Mesenchymal stem cell (in vitro differentiated cells and primary cell): ENCODE measurements at places on chromosomes 6 and 20.
A peak's percentile ranks its signal among the peaks of the same experiment; 100 is the strongest.

DNA sequence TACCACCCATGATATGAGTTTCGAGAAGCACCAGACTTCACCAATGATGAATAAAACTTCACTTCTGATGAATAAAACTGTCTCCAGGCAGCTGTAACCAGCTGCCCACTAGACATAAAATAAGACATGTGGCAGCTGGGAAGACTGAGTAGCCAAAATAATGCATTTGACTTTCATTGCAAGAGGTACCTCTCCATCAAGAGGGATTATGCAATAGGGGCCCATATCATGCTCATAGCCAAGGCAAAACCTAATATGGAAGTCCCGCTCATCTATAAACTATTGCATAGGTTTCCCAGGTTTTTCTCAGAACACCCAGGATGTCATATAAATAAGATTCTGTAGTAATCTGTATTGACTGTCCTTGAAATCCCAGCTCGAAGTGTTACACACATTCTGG, 155.5 kb downstream of the SIM1 start:
- DNase-seq: no peak

- DNase-seq: no peak
These were observed 556.9 kb downstream of the EPM2A start for GRCh38 chr6:145178391-145178790.

- no peak for DNase-seq
These were observed 6.9 kb downstream of the RPS21 start for GRCh38 chr20:62393830-62394229.

GRCh38 chr6:150324044-150324443, 44.8 kb upstream of the IYD start:
- no peak for DNase-seq

DNA sequence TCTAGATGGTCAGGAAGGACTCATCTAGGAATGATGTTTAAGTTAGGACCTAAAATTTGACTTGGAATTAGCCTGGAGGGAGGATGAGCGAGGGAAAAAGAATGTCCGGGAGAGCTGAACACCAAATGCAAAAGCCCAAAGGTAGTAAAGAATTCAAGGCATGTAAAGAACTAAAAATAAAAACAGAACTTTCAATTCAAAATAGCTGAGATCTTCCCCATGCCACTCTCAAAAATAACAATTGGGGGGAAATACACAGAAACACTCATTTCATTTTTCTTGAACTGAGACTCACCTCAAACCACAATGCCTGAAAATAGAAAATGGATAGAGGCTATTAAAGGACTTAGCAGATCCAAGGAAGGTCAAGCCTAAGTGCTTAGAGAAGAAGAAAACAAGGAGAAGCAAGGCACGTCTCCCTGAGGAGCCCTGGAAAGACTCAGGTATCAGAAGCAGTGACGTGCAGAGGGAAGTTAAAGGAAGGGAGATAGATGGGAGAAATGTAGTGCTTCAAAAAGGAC, 10.4 kb downstream of the PXT1 start:
- peak; percentile 12 for DNase-seq

- peak; percentile 86 for DNase-seq
These were observed 300.7 kb downstream of the CLIC5 start for GRCh38 chr6:45714741-45715507.

GRCh38 chr6:24357336-24358218, at the start of gene DCDC2:
TSS of gene DCDC2 (minus strand) at chr6:24358059. CDS start at chr6:24357750, 309 bp downstream.
- no peak for DNase-seq

DNA sequence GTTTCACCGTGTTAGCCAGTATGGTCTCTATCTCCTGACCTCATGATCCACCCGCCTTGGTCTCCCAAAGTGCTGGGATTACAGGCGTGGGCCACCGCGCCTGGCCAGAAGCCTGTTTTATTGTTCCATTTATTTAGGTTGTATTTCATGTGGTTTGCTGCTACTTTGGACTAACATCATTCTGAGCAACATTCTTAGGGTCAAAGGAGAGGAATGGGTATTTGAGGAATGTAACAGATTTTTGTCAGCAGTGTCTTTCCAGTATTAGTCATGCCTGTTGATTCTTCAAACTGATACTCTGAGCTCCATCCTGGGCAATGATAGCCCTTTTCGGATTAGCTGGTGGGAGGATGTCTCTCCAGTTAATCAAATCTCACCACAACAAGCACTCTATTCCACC, 213.0 kb upstream of the CITED2 start:
- peak; percentile 89 for DNase-seq

GRCh38 chr20:23293689-23294088, 56.9 kb upstream of the NXT1 start:
- peak; percentile 47 for DNase-seq
